ENCODE measurements at places on chromosomes 16 and 17. TPM values are rescaled to one million over a fixed set of nuclear protein-coding genes. Genes with fewer than 3 reads are reported as not detected.

GRCh38 chr17:5820721-5821456 lies 236.6 kb upstream of the NLRP1 start:
- DNase-seq = peak; percentile 23
- no peak overlapping the region for H3K4me3 ChIP-seq
- H3K27ac ChIP-seq = no peak overlapping the region
- H3K4me1 ChIP-seq = no peaks in the 10 kb centered on the region
- peaks cover 23% of the 10 kb centered on the region for H3K27me3 ChIP-seq

DNA sequence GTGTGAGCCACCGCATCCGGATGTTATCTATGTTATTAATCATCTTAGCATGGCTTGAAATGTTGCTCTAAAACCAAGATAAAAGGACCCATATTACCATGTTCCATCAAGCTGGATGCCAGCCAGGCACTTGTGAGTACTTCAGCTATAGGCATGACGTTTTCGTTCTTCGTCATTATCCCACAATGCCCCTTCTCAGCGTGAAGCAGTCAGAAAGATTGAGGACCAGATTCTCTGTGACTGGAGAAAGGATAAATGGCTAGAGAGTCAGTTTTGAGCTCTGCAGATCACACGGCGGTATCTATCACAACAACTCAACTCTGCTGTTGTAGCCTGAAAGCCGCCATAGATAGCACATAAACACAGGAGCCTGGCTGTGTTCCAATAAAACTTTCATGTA lies 29.8 kb upstream of the LCMT1 start:
- H3K27me3 ChIP-seq = no peaks in the 10 kb centered on the region
- no peaks in the 10 kb centered on the region for H3K4me1 ChIP-seq
- H3K4me3 ChIP-seq = no peak overlapping the region
- H3K36me3 ChIP-seq = no peaks in the 10 kb centered on the region
- DNase-seq = no peak

GRCh38 chr17:47956791-47957590 lies 692 bp downstream of the PRR15L start:
- no peak overlapping the region for H3K4me3 ChIP-seq
- no peaks in the 10 kb centered on the region for H3K4me1 ChIP-seq
- no peak for DNase-seq
- peaks cover 2% of the 10 kb centered on the region for H3K36me3 ChIP-seq
- no peaks in the 10 kb centered on the region for H3K27me3 ChIP-seq
- H3K27ac ChIP-seq = no peak overlapping the region

DNA sequence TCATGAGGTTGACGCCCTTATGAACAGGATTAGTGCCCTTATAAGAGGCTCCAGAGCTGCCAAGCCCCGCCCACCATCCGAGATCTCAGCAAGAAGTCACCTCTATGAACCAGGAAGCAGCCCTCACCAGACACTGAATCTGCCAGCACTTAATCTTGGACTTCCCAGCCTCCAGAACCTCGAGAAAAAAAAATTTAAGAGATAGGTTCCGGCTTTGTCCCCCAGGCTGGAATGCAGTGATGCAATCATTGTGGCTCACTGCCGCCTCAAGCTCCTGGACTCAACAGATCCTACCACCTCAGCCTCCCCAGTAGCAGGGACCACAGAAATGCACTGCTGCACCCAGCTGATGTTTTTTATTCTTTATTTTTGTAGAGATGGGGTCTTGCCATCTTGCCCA lies 22.5 kb upstream of the ADCY9 start:
- no peaks in the 10 kb centered on the region for H3K36me3 ChIP-seq
- H3K4me3 ChIP-seq = no peak overlapping the region
- H3K27ac ChIP-seq = no peak overlapping the region
- DNase-seq = no peak

- H3K36me3 ChIP-seq = no peaks in the 10 kb centered on the region
- peaks cover 2% of the 10 kb centered on the region for H3K27me3 ChIP-seq
- no peak overlapping the region for H3K4me3 ChIP-seq
- no peaks in the 10 kb centered on the region for H3K4me1 ChIP-seq
- no peak overlapping the region for H3K27ac ChIP-seq
These were observed 98.2 kb downstream of the AXIN2 start for GRCh38 chr17:65463242-65463641.

- DNase-seq = peak; percentile 44
- no peaks in the 10 kb centered on the region for H3K27me3 ChIP-seq
- peaks cover 4% of the 10 kb centered on the region for H3K36me3 ChIP-seq
- peaks cover 63% of the 10 kb centered on the region for H3K4me1 ChIP-seq
These were observed 705.7 kb downstream of the MAF start for GRCh38 chr16:78894886-78895285.

GRCh38 chr17:76363107-76363842 lies 9.6 kb upstream of the PRPSAP1 start:
- H3K27ac ChIP-seq = no peak overlapping the region
- H3K36me3 ChIP-seq = no peaks in the 10 kb centered on the region
- DNase-seq = no peak
- no peak overlapping the region for H3K4me3 ChIP-seq
- no peaks in the 10 kb centered on the region for H3K27me3 ChIP-seq
- H3K4me1 ChIP-seq = no peaks in the 10 kb centered on the region

GRCh38 chr17:69763503-69763902 lies 311.5 kb upstream of the KCNJ16 start:
- H3K27ac ChIP-seq = no peak overlapping the region
- H3K4me3 ChIP-seq = no peak overlapping the region
- no peaks in the 10 kb centered on the region for H3K4me1 ChIP-seq
- H3K27me3 ChIP-seq = peaks cover 6% of the 10 kb centered on the region
- no peaks in the 10 kb centered on the region for H3K36me3 ChIP-seq
- no peak for DNase-seq

DNA sequence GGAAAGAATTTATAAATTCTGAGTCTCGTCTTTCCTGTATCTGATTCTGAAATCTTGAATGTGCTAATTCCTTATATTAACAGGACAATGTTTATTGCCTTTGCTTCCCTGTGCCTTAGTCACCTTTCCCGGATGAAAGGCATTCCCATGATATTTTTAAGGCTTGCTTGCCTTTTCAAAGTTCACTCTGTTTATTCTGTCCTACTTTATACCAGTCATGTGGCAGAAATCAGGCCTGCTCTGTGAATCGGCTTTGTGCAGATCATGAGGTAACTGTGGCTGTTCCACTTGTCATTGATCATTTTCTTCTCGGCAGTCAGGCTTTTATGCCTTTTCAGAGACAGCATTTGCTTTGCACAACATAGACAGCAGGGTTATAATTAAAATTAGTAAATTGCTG lies 28.8 kb upstream of the ABCC11 start:
- H3K4me3 ChIP-seq = no peak overlapping the region
- no peaks in the 10 kb centered on the region for H3K27me3 ChIP-seq
- no peak overlapping the region for H3K27ac ChIP-seq
- peaks cover 35% of the 10 kb centered on the region for H3K36me3 ChIP-seq

- peaks cover 52% of the 10 kb centered on the region for H3K27me3 ChIP-seq
- H3K4me1 ChIP-seq = no peaks in the 10 kb centered on the region
- H3K36me3 ChIP-seq = no peaks in the 10 kb centered on the region
- no peak overlapping the region for H3K27ac ChIP-seq
- no peak overlapping the region for H3K4me3 ChIP-seq
These were observed 1.2 kb upstream of the HS3ST6 start for GRCh38 chr16:1919327-1919998.

- DNase-seq = peak; percentile 87
- H3K27me3 ChIP-seq = peaks cover 5% of the 10 kb centered on the region
- H3K27ac ChIP-seq = no peak overlapping the region
- no peaks in the 10 kb centered on the region for H3K36me3 ChIP-seq
These were observed 8.6 kb upstream of the UBE2I start for GRCh38 chr16:1300664-1301476.

DNA sequence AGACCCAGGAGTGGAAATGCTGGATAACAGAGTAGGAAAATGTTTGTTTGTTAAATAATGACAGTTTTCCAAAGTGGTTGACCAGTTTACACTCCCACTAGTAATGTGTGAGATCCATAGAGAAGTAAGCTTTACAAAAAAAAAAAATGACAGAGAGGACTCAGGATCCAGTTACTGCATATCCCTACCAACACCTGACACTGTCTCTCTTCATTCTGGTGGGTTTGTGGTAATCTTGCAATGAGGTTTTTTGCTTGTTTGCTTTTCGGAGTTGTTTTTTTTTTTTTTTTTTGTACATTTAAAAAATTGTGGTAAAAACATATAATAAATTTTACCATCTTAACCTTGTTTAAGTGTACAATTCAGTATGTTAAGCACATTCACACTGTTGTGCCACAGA lies 23.6 kb upstream of the HOXB9 start:
- no peaks in the 10 kb centered on the region for H3K36me3 ChIP-seq
- H3K27me3 ChIP-seq = peaks cover 43% of the 10 kb centered on the region
- no peak for DNase-seq
- peaks cover 14% of the 10 kb centered on the region for H3K4me1 ChIP-seq

- H3K4me3 ChIP-seq = no peak overlapping the region
- no peak for DNase-seq
- peaks cover 30% of the 10 kb centered on the region for H3K27me3 ChIP-seq
- no peaks in the 10 kb centered on the region for H3K36me3 ChIP-seq
- H3K27ac ChIP-seq = no peak overlapping the region
- H3K4me1 ChIP-seq = no peaks in the 10 kb centered on the region
These were observed 19.7 kb downstream of the IGF2BP1 start for GRCh38 chr17:49016775-49017463.

GRCh38 chr17:35069311-35069710 lies 5.8 kb upstream of the RFFL start:
- peaks cover 72% of the 10 kb centered on the region for H3K4me1 ChIP-seq
- peaks cover 23% of the 10 kb centered on the region for H3K36me3 ChIP-seq
- H3K27ac ChIP-seq = no peak overlapping the region
- no peak for DNase-seq
- H3K4me3 ChIP-seq = no peak overlapping the region
- H3K27me3 ChIP-seq = no peaks in the 10 kb centered on the region

GRCh38 chr16:85447693-85448313 lies 165.3 kb upstream of the GSE1 start:
- no peak overlapping the region for H3K27ac ChIP-seq
- H3K27me3 ChIP-seq = no peaks in the 10 kb centered on the region
- peaks cover 30% of the 10 kb centered on the region for H3K4me1 ChIP-seq
- no peak for DNase-seq

NPLOC4 gene
- total RNA-seq = 93.1 TPM

SYT17 gene
- not detected for total RNA-seq

PKMYT1 gene
- 101 TPM for total RNA-seq
